ENCODE measurements at places on chromosomes 12 and 14.

DNA sequence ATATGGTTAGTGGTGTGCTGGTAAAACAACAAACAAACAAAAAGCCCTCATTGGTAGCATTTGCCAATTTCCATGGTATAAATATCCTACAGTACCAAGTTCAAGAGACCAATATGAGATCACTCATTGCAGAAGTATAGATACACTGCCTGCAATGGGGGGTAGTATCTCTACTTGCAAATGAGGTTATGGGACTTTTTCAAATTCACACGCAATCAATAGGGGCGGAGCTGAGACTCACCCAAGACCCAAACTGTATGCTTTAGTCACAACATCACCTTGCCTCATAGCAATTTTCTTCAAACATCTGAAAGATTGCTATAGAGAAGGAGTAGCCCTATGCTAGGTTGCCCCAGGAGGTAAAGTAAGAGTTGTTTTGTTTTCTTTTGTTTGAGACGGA is 93.7 kb downstream of the VCPKMT start:
- DNase-seq: no peak

DNA sequence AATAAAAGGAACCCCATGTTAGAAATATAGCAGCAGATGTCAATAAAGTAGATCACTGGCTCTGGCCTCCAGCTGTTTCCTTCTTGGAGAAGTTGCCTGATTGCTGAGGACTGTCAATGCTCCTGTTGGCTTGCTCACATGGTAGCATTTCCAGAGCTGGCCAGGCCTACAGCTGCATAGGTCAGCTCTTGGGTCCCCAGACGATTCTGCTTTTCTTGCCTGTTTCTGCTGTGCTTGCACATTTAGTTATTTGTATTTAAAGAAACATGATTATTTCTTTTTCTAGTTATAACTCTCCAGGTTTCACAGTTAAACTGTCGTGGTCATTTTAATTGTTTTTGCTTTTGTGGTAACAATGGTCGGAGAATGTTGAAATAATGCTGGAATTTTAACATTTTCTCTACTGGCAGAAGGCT is 7.2 kb downstream of the NAV3 start:
- DNase-seq: peak; percentile 83

- DNase-seq: no peak
Observed at GRCh38 chr12:99147130-99147529, 500.4 kb upstream of the GARIN6 start.

- no peak for DNase-seq
Observed at GRCh38 chr14:78782551-78782950, 612.4 kb downstream of the NRXN3 start.

DNA sequence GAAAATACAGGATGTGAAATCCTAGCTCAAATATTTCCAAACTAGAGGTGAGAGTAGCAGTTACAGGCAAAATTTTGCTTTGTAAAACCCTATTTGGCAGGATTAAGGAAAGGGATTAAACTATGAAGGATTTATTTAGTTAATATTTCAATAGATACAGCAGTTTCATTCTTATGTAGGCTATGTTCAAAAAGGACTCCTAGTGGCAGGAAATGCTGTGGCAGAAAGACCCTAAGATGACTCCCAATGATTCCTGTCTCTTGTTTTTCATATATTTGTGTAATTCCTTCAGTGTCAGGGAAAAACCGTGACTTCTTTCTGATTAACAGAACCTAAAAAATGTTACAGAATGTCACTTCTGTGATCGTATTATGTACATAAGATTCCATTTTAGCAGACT is 299.5 kb upstream of the RPL10L start:
- DNase-seq: no peak

GRCh38 chr14:49703965-49704364 is 11.0 kb downstream of the KLHDC1 start:
- DNase-seq: no peak

DNA sequence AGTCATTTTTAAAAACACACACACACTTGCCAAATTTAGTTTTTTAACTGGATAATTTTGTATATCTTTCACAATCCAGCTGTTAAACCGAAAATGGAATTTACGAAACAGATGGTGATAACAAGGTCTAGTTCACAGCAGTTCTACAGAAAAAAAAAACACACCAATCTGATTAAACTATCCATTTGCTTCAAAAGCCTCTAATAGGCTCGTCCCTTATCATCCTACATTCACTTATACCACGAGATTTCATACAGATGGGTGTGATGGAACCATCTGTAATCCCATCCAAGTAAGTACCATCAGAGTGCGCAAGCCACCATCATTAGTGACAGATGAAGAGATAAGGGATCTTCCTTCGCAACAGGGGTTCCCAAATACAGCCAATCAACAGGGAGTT is 20.1 kb downstream of the GCH1 start:
- no peak for DNase-seq
